ENCODE measurements at places on chromosomes 1 and 21. TPM values are rescaled to one million over a fixed set of nuclear protein-coding genes. Genes with fewer than 3 reads are reported as not detected.

CFHR5 gene
- total RNA-seq: 0.77 TPM

KRTAP13-2 gene
- total RNA-seq: not detected

FAM72C gene
- 0.07 TPM for total RNA-seq

CLIC6 gene
- total RNA-seq: 16.7 TPM

GRCh38 chr1:154186177-154186576, 5.7 kb downstream of the TPM3 start:
- peak; percentile 71 for DNase-seq

GRCh38 chr1:41462680-41463004, 21.8 kb downstream of the EDN2 start:
- no peak for DNase-seq
